ENCODE measurements at places on chromosomes 7 and 10.
A peak's percentile ranks its signal among the peaks of the same experiment; 100 is the strongest.

DNA sequence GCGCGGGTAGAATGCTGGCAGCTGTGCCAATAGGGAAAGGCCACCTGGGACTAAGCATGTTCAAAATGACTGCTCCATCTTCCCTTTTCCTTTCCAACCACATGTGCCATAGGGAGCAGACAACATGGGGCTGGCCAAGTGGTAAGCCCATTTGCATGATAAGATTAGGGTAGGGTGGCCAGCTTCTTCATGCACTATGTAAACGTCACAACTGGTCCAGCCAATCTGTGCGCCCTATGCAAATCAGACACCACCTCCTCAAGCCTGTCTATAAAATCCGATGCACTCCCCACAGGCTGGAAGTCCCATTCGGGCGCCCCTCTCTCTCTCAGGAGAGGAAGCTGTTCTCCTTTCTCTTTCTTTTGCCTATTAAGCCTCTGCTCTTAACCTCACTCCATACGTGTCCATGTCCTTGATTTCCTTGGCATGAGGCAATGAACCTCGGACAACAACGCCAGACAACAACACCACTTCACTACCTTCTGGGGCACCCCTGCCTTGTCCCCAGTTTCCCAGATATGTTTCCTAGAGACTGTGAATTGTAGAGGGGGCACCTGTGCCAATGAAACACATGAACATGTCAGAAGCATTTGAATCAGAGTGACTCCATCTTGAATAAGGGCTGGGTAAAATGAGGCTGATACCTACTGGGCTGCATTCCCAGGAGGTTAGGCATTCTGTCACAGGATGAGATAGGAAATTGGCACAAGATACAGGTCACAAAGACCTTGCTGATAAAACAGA, 19.1 kb upstream of the EXOC6 start:
- DNase-seq = no peak

GRCh38 chr10:131857156-131858117, 43.4 kb upstream of the PPP2R2D start:
- DNase-seq = no peak

DNA sequence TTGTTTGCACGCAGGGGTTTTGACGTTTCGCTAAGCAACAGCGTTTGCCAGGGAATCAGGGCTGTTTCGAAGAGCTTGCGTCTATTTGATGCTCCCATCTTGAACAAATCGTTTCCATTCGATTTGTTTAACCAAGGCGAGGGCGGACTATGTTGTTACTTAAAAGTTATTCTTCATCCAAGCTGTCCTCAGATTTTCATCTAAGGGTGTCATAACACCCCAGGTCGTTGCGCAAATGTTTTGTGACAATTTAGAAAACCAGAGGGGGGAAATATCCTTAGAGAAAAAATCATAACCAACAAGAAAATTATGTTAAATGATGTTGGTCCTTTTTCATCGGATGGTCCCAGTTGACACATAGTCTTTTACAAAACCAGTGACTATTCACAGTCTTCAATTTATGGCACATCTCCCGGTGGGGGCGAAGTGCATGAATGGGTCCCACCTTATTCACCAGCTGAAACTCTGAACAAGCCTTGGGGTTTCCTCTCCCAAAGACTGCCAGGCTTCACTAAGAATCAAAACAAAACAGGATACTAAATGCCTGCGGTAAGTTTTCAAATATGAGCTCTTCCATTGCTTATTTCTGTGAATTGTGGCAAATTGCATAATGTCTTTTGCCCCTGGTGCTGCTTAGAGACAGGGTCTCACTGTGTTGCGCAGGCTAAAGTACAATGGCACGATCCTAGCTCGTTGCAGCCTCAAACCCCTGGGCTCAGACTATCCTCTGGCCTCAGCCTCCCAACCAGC, 109.9 kb downstream of the REEP3 start:
- no peak for DNase-seq

- no peak for DNase-seq
These were observed 404.7 kb upstream of the PODXL start for GRCh38 chr7:131961054-131961680.

DNA sequence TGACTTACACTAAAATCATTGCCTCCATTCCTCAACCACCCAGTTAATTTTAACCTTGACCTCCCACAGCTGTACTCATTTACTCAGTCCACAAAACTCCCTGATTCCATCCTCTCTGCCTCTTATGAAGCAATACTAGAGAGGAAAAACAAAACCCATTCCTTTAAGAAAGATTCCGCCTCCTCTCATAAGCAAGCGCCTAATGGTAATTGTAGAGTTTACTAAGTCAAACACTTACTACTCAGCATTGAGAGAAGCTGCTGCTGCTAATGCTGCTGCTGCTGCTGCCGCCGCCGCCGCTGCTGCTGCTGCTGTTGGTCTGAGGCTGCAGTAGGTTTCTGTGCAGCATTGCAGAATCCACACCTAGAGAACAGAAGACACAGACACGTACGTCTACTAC, 2.1 kb upstream of the ADD3 start:
- DNase-seq = no peak

GRCh38 chr7:76054123-76055120, 6.5 kb downstream of the MDH2 start:
- no peak for DNase-seq

GRCh38 chr10:47077941-47078340, 166.7 kb downstream of the PTPN20 start:
- no peak for DNase-seq

DNA sequence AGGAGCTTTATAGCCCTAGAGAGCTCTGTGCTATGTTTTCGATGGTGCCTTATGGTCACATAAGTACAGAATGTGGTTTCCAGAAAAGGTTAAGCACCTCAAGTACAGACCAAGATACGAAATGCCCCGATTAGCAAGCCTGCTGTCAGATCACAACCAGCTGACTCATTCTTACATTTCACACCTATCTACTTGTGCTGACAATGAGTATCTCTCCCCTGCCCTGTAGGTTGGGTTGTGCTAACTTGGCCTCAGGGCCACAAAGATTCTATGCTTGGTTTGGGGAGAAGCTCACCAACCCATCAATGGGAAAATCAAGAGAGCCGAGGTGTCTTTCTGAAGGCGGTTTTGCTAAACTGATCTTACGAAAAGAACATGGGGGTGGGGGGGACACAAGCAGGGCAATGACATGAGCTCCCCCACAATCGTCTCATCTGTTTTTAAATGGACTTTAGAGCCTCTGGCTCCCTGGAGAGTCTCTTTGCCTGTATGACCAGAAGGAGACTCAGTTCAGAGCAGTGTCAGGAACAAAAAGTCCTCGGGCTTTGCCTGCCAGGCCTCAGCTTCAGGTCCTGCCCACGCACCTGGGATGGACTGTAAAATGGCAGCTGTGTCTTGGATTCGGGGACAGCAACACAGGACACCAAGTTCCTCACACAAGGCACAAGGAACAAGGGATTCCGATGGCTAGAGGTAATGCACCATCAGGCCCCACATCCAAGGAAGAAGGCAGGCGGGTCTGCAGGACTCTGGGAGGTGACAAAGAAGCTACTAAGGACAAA, 55.1 kb downstream of the FAM53B start:
- no peak for DNase-seq

GRCh38 chr7:22934473-22935065, 79.4 kb downstream of the HYCC1 start:
- DNase-seq = no peak

GRCh38 chr7:86978808-86979506, 80.5 kb downstream of the ELAPOR2 start:
- DNase-seq = no peak

GRCh38 chr10:121303287-121303890, 294.9 kb downstream of the FGFR2 start:
- DNase-seq = no peak

- no peak for DNase-seq
These were observed 8.4 kb upstream of the RBM28 start for GRCh38 chr7:128352153-128352537.

DNA sequence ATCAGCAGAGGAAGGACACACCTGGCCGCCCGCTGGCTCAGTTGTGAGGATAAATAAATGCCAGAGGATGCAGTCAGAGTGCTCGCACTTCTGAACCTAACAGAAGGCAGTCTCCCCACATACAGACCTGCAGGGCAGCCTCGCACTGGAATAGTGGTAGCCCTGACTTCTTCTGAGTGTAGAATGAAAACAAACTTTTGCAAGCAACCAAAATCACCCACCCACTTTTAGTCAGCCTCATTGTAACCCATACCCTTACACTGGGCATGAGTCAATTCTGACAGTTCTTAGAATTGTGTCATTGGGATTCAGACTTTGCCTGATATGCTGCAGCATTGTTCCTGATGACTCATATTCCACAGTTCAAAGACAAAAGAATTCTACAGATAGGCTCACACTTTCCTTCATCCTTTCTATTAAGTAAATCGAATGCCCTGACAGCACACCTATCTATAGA, 167.0 kb upstream of the CDK1 start:
- no peak for DNase-seq

DNA sequence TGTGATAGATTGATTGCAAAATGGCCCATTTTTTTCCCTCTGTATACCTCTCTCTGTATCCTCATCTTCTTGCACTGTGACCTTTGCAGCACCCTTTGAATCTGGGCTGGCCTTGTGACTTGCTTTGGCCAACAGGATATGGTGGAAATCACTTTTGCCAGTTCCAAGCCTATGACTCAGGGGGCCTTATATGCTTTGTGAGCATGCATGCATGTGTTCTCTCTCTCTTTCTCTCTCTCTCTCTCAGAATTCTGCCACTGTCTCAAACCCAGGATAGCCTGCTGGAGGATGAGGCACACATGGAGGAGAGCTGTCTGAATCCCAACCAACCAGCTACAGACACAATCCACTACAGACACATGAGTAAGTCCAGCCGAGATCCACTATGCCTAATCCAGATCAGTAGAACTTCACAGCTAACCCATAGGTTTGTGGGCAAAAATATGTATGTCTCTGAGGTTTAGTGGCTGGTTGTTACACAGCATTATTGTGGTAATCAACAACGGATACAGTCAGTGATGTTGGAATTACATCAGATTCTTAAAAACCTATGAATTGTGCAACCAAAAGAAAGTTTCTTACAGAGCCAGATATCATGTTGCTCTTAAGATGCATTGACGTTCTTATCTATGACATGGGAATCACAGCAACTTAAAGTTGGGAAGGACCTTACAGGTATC, 41.8 kb upstream of the ABCB4 start:
- DNase-seq = no peak

DNA sequence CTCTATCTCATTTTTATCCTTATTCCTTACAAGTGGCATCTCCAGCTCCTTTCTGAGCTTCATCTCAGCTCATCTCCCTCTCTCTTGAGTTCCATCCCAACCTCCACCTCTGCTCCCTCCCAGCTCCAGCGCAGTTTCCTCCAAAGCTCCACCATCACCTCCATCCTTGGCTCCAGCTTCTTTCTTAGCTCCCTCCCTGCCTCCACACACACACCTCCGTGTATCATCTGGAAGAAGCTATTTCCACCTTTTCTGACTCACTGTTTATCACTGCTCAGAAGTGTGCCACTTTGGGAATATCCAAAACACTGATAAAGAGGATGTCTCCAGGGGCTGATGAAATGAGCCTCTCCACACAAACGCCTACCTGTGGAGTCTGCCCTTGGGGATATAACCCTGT, 481.4 kb downstream of the PTPRN2 start:
- no peak for DNase-seq

DNA sequence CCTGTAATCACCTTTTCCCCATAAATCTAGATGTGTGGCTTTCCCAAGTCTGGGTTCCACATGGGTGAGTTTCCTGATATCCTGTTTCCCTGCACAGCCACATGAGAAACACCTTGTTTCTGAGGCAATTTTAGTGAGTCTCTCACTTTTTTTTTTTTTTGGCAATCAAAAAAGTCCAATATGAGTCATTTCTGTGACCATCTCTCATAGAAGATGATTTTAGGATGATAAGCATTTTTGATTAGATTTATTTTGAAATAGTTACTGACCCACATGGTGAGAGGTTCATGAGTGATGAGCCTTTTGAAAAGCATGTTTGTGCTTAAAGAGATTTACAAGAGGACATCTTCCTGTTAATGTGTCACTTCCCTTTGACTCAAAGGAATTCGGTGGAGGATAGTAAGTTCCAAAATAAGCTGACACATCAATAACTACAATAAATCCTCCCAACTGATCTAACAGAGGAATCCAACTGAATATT, 464.0 kb downstream of the INHBA start:
- DNase-seq = no peak

- DNase-seq = no peak
These were observed 1.0 kb downstream of the UBTD1 start for GRCh38 chr10:97499561-97500296.

DNA sequence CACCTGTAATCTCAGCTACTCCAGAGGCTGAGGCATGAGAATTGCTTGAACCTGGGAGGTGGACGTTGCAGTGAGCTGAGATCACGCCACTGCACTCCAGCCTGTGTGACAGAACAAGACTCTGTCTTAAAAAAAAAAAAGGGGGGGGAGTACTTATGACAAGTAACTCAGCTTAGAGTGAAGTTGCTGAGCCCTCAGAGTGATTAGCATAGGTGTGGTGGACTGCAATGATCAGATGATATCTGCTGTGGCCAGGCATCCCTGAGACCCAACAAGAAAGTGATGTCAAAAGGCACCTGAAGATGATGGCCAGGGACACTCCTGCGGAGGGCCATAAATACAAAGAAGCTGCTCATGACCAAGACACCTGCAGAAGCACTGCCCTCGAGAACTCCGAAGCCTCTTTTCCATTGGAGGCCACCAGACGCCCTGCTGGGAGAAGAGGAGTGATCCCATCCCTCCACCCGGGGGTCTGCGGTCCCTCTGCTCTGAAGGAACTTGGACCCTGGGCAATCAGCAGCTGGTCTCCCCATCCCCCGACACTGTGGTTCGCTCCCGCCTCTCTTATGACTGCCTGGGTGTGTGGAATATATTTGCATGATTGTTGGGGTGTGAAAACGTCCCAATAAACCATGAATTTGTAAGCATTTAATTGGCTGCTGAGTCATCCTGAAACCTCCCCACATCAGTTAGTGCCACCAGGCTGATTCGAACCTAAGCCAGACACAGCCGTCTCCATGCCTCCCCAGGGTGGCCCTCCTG, 46.0 kb downstream of the RASGEF1A start:
- no peak for DNase-seq

DNA sequence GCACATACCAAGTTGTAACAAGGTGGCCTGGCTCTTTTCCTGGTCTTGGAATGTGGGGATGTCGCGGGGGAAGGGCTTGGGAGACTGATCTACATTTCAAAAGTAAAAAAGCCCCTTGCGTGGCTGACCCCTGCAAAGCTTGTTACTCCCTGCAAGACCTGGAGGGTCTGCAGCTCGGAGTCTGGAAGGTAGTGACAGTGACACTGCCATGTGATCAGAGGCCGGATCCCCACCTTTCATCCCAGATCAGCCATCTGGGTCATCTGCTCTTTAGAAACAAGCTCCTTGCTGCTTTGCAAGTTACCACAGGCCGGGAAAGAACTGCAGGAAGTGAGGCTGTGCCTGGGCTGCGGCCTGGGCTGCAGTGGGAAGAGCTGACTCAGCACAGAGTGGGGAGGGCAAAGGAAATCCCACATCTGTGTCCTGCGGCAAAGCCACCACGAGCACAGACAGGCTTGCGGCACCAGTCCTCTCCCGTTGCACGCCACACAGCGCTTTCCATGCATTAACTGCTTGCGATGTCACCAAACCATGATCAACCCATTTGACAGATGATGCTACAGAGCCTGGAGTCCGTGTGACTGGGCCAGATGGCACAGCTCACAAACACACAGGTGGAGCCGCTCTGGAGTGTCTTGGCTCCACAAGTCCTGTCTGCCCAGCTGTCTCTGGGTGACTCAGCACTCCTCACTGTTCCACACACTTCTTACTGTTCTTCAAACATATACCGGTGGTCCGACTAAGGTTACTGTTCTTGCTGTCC, 97.7 kb downstream of the SH3PXD2A start:
- DNase-seq = no peak

- peak; percentile 33 for DNase-seq
These were observed 386 bp downstream of the ABHD11 start for GRCh38 chr7:73738220-73738611.
